ENCODE measurements at places on chromosomes 1 and 21. TPM values are rescaled to one million over a fixed set of nuclear protein-coding genes. Genes with fewer than 3 reads are reported as not detected.
A peak's percentile ranks its signal among the peaks of the same experiment; 100 is the strongest.

DNA sequence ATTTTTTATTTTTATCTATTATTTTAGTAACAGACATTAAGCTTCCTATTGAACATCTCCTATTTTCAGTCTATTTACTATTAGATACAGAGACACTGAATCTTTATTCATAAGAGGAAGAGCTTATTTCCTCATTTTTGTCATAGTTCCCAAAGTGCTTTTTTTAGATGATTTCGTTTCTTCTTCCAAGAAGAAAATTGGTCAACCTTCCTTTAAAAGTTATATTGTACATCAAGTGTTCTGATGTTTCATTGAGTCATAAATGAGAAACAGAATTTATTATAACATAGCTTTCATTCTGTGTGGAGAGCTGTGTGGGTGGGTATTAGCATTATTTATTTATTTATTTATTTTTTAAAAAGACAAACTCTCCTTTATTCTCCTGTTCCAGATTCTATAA, 50.6 kb upstream of the BACH1 start:
- H3K27ac ChIP-seq = no peak overlapping the region
- H3K36me3 ChIP-seq = no peaks in the 10 kb centered on the region
- H3K4me3 ChIP-seq = no peak overlapping the region
- no peak for DNase-seq
- no peaks in the 10 kb centered on the region for H3K4me1 ChIP-seq
- no peaks in the 10 kb centered on the region for H3K27me3 ChIP-seq

- DNase-seq = no peak
- no peaks in the 10 kb centered on the region for H3K4me1 ChIP-seq
- no peaks in the 10 kb centered on the region for H3K27me3 ChIP-seq
- H3K36me3 ChIP-seq = no peaks in the 10 kb centered on the region
These were observed 1225.2 kb downstream of the NCAM2 start for GRCh38 chr21:22223385-22223784.

GOLT1A gene
- 6.6 TPM for polyA plus RNA-seq

CAMSAP2 gene
- polyA plus RNA-seq = 6.3 TPM

CELA3A gene
- 7.0 TPM for polyA plus RNA-seq

HES5 gene
- polyA plus RNA-seq = 0.25 TPM

GRCh38 chr1:179026813-179027669, 1.3 kb downstream of the FAM20B start:
- H3K36me3 ChIP-seq = no peaks in the 10 kb centered on the region
- peak overlapping the region; percentile 95 for H3K27ac ChIP-seq
- peak overlapping the region; percentile 73 for H3K4me3 ChIP-seq

DNA sequence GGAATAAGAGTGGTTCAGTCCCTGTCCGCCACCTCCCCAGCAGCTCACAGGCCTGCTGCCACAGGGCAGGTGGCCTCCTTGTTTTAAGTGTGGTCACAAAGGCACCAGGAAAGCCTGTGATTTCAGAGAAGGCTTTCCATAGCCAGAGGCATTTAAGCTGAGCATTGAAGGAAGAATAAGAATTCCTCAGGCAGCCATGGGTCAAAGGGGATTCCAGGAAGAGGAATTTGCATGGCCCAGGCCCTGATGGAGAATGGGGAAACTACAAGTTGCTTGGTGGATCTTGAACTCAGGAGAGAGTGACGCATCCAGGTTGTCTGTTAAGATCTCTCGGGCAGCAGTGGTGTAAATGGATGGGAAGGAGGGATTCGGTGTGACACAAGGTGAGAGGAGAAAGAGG, 66.7 kb downstream of the KLHDC7A start:
- no peak overlapping the region for H3K4me3 ChIP-seq
- no peaks in the 10 kb centered on the region for H3K27me3 ChIP-seq
- no peak for DNase-seq
- H3K4me1 ChIP-seq = no peaks in the 10 kb centered on the region
- H3K36me3 ChIP-seq = no peaks in the 10 kb centered on the region

DNA sequence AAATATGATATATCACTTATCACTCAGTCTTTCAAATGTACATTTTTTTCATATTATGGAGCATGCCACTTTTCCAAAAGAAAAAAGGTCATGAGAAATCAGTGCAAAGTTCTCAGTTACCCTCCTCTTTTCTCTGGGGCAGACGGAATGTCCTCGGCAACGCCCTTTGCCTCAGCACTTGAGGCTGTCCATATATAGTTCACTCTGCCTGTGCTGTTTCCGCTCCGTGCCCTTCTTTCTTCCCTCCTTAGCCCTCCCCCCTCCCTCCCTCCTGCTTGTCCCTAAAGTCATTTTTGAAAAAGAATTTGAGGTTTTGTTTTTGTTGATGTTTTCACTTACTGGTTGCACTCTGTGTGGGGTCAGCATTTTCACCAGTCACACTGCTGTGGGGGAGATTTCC, 5.4 kb downstream of the BARHL2 start:
- no peaks in the 10 kb centered on the region for H3K36me3 ChIP-seq
- H3K27me3 ChIP-seq = peaks cover 100% of the 10 kb centered on the region
- H3K27ac ChIP-seq = no peak overlapping the region
- H3K4me3 ChIP-seq = no peak overlapping the region

IFI16 gene
- 113 TPM for polyA plus RNA-seq

DNA sequence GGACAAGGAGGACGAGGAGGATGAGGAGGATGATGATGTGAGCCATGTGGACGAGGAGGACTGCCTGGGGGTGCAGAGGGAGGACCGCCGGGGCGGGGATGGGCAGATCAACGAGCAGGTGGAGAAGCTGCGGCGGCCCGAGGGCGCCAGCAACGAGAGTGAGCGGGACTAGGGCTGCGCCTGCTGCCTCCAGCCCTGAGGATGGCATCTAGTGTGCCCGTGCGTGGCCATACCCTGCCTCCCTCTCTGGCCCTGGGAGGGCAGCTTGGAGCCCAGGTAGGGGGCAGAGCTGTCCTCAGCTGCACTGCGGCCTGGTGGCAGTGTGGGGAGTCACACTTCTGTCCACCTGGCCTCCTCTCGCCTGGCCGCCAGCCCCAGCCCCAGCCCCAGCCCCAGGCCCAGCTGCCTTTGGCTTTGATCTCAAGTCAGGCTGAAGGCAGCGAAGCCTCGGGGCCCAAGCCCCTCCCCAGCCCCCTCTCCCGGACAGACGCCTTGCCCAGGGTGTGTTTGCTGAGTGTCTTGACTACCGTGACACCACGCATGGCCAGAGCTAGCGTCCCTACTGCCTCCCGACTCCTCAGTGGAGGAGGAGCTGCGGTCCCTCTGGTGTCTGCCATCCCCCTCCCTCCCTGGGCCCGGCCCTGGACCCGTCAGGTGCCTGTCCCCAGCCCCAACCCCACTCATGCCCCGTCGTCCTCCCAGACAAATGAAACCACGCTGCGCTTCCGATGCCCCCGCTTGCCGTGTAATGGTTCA, 155.2 kb downstream of the PEX14 start:
- no peak overlapping the region for H3K27ac ChIP-seq
- no peak overlapping the region for H3K4me3 ChIP-seq
- H3K36me3 ChIP-seq = peaks cover 34% of the 10 kb centered on the region
- H3K27me3 ChIP-seq = no peaks in the 10 kb centered on the region
- H3K4me1 ChIP-seq = peaks cover 68% of the 10 kb centered on the region

G0S2 gene
- polyA plus RNA-seq = 227 TPM

ITLN1 gene
- 7.6 TPM for polyA plus RNA-seq

DNA sequence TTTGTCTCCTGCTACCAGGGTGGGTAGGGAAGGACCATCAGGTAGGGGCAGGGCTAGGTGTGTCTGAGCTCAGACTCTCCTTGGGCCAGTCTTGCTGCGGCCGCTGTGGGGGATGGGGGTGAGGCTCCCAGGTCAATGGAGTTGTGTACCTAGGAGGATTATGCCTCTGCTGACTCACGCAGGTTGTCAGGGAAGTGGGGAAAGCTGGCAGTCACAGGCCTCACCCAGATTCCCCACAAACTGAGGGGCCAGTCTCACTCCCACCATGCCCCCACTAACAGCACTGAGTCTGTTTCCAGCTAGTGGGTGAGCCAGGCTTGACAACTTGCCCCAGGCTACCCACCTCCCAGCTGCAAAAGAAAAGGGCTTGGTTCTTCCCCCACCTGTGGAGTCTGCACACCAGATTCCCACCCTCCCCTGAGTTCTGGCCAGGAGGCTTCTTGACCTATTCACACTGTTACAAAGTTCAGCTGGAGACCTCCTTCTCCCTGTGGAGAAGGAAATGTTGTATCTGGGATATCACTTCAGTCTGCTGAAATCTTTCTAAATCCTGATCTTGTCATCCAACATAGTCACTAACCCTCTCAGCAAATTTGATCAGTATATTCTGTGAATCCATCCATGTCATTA, 69.2 kb upstream of the GJA8 start:
- H3K4me3 ChIP-seq = no peak overlapping the region
- H3K36me3 ChIP-seq = no peaks in the 10 kb centered on the region
- no peaks in the 10 kb centered on the region for H3K4me1 ChIP-seq
- no peak overlapping the region for H3K27ac ChIP-seq
- peak; percentile 30 for DNase-seq

TENT5C gene
- polyA plus RNA-seq = 8.3 TPM

SHISAL2A gene
- not detected for polyA plus RNA-seq

ZNF362 gene
- 11.8 TPM for polyA plus RNA-seq

DNA sequence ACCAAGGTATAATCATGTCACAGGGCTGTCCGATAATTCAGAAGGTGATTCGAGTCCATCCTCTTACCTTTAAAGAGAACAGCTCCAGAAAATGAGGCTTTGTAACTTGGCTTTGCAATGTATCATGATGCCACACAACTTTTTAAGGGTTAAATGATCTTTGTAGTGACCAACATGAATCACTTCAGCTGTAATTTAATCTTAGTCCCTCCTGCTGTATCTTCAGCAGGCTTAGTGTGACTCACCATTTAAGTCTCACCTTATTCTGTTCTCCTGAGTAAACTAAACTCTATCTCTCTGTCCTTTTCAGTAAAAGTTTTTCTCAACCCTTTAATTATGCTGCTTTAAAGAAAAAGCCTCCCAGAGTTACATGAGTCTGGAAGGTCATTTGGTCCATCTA, 1.9 kb upstream of the HIVEP3 start:
- no peak overlapping the region for H3K27ac ChIP-seq
- no peak for DNase-seq
- no peaks in the 10 kb centered on the region for H3K36me3 ChIP-seq

TCHH gene
- 0.13 TPM for polyA plus RNA-seq

DNA sequence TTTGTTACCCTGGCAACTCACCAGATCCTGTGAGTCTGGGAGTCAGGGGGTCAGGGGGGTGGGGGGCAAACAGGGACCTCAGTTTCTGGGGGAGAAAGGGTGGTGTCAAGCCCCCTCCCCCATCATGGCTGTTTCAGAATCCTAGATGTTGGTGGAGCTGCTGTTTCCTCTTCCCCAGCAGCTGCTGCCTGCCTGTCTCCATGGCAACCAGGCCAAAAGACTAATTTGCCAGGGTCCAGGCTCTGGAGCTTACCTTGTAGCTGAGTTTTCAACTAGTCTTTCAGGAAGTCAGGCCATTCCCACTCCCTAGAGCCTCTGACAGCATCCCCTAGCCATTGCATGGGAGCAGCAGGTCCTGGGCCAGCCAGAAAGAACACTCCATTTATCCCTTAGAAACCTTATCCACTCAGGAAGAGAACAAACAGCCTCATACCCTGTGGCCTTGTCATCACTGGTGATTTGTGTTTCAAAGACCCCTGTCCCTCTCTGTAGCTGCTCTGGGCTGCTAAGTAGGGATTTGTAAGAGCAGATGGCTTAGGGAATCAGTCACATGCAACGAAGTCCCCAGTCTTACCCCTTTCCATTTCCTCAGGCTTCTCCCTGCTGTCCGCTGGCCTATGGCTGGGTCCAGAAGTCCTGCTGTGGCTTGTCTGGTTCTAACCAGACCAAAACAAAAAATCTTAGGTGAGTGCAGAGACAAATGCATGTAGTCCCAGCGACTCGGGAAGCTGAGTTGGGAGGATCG, 21.5 kb upstream of the STMN1 start:
- H3K27me3 ChIP-seq = no peaks in the 10 kb centered on the region
- DNase-seq = no peak
- H3K4me1 ChIP-seq = peaks cover 10% of the 10 kb centered on the region
- no peak overlapping the region for H3K4me3 ChIP-seq
- H3K36me3 ChIP-seq = no peaks in the 10 kb centered on the region
- no peak overlapping the region for H3K27ac ChIP-seq

- peak overlapping the region; percentile 27 for H3K27ac ChIP-seq
- H3K36me3 ChIP-seq = no peaks in the 10 kb centered on the region
- H3K4me1 ChIP-seq = peaks cover 43% of the 10 kb centered on the region
- H3K27me3 ChIP-seq = peaks cover 2% of the 10 kb centered on the region
These were observed 5.4 kb downstream of the FAM3B start for GRCh38 chr21:41321908-41322495.

DNA sequence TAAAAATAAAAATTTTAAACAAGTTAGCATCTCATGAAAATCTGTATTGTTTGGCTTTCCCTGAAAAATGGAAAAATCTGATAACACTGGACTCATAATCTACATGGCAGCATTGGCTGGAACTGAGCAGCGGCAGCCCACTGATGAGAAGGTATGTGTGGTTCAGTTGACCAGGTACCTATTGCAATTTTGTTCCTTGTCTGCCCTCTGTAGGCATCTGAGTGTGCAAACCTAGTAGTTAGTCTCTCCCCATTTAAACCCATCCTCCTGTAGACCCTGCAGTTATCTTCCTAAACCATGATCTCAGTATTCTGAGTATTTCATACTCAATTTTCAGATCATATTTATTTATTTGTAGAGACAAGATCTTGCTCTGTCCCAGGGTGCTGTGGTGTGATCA, 59.4 kb upstream of the SERBP1 start:
- no peaks in the 10 kb centered on the region for H3K36me3 ChIP-seq
- H3K4me3 ChIP-seq = no peak overlapping the region
- H3K27ac ChIP-seq = no peak overlapping the region
- H3K4me1 ChIP-seq = no peaks in the 10 kb centered on the region
- no peaks in the 10 kb centered on the region for H3K27me3 ChIP-seq

DNA sequence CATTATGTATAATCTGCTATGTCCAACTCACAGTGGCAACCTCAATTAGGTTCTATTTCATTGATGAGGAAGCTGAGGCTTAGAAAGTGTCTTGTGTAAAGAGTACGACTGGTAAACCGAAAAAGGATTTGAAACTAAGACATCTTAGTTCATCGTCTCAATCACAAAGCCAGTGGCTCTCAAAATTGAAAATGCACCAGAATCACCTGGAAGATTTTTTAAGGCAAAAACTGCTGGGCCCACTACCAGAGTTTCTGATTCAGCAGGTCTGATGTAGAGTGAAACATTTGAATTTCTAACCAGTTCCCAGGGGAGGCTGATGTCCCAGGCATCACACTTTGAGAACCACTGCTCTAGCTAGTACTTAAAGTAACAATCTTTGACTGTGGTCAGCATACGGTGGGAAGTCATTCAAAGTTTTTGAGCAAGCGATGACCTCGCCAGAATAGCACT, 5.2 kb upstream of the LRRC53 start:
- no peak overlapping the region for H3K4me3 ChIP-seq
- no peaks in the 10 kb centered on the region for H3K4me1 ChIP-seq
- no peaks in the 10 kb centered on the region for H3K36me3 ChIP-seq
- no peak for DNase-seq

PLPPR4 gene
- polyA plus RNA-seq = not detected
